ENCODE measurements at places on chromosomes 5 and 9.

DNA sequence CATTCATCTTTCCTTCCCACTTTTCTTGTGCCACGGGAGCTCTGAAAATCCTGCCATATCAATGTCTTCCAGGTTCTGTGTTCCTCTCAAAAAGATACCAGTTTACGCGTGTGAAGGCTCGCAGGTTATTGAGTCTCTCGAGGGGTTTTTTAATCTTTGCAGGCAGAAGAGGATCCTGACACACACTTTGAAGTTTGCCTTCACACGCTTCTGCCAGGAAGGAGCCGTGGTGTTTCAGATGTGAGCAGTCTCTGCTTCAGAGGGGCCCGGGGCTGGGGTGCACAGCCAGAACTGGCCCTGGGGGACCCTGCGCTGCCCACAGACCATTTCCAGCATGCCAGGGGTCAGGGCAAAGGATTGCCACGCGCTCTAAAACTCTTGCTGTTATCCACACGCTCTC lies 167.2 kb downstream of the TTLL11 start:
- DNase-seq, result no peak

- no peak for DNase-seq
Measured at GRCh38 chr5:95075111-95075510, 209.8 kb downstream of the MCTP1 start.

DNA sequence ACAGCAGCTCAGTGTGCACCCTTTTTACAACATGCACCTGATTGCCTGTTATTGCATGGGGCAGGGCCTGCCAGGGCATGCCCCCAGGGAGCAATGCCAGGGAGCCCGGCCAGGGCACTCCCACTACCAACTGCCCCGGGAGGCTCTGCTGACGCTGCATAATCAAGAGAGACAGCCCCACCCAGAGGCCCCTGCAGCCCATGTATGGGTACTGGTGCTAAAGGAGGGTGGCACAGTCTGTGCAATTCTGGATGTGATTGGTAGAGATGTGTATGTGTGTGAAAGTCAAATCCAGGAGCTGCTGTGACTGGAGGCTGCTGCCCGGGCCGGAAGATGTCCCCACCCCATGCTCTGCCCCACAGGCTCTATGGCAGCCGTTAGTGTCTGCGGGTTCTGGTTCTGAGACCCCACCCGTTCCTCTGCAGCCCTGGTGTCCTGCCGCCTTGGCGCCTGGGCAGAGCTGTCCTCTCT lies 3.9 kb upstream of the NEURL1B start:
- DNase-seq, result no peak

DNA sequence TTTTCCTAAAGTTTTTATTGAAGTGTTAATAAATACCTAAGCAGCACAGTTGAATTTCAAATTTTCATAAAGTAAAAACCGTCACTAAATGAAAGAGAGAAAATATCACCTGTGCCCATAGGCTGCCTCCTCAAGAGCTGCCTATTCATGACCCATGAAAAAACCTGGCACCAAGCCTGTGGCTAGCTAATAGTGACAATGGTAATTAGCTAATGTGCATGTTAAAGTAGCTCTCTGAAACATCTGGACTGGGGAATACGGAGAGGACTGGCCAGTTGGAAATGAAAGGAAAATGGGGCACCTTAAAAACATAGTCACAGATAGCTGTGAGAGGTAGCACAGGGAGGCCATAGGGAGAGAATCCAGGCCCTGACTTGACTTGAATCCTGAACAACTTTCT lies 5.4 kb upstream of the GNE start:
- no peak for DNase-seq

GRCh38 chr9:116870566-116870965 lies 183.5 kb downstream of the TRIM32 start:
- DNase-seq, result no peak

GRCh38 chr9:105751761-105752160 lies 57.4 kb downstream of the TMEM38B start:
- no peak for DNase-seq

DNA sequence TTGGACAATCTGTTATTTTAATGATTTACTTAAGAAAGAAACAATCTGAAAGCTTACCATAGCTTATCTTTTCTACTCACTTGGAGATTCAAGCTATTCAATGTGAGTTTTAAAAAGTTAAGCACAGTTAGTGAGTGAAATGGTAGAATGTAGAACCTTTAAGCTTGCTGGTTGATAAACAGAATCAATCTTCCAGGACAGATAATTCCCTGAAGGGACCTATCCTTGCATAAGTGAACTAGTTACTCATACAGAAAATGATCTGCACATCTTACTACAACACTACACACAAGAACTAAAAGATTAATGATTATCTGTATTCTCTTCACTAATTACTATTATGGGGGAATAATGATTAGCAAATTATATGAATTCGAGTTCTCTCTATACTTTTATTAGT lies 165.6 kb downstream of the PALM2AKAP2 start:
- DNase-seq, result no peak
